Cardiac muscle cell (in vitro differentiated cells and primary cell): ENCODE measurements at places on chromosomes 2 and 18. TPM values are rescaled to one million over a fixed set of nuclear protein-coding genes. Genes with fewer than 3 reads are reported as not detected.

Gene RTTN
- 15.3 and 21.7 TPM in 2 replicates for total RNA-seq

Gene MDH1B
- 2.9 and 4.7 TPM in 2 replicates for total RNA-seq

Gene EPHA4
- total RNA-seq, result 58.0 and 70.2 TPM in 2 replicates

Gene DNAH7
- total RNA-seq, result 0.42 and 1.8 TPM in 2 replicates

DNA sequence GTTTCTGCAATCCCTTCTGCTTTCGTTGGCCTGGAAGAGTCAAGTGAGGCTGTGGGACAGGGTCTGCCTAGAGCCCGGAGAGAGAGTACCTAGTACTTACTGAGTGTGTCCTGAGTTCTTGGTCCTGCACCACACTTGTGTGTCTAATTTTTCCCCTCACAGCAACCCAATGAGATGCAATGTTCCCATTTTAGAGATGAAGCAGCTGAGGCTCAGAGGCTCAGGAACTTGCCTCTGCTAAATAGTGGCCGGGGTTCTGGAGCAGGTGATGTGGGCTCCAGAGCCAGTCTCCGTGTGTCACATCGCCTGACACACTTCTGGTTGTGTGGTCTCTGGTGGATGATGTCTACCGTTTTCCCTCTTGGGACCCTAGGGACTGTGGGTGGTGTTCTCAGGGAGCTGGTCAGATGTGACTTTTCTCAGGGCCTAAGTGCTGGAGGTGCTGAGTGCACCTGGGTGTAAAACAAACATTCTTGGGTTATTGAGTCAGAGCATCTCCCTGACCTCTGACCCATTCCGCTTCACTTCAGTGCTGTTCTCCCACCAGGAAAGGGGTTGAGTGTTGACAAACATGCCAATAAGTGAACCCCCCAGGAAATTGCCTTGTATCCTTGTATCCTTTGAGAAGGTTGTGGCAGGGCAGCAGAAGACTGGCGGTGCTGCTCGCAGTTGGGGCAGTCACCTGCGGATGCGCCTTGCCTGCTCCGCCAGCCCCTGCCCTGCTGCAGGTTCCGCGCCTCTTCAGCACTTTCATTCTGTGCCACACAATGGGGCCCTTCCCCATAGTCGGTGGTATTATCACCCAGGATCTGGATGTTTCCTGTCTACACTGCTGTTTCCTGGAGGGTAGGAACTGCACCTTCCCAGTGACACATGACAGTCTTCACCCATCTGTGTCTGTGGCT is 32.1 kb downstream of the HK2 start:
- no peak for DNase-seq
